NB4 (cell line): ENCODE measurements at places on chromosomes 16 and 17.

DNA sequence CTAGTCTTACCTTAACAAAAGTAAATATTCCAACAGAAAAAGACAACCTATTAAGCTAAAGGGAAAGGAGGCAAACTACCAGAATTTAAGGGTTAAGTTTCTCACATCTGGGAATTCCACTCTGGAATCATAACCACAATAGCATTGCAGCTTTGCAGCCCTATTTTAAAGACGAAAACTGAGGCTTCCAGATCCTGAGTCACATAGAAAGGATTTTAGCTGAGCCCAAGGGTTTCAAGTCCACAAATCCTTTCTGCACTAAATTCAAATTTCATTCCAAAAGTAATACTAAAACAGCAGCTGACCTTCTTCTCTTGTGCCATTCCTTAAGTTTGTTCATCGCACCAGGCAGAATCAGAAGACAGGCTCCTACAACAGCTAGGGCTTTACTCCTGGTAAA is 17.8 kb downstream of the XYLT1 start:
- no peak for DNase-seq

DNA sequence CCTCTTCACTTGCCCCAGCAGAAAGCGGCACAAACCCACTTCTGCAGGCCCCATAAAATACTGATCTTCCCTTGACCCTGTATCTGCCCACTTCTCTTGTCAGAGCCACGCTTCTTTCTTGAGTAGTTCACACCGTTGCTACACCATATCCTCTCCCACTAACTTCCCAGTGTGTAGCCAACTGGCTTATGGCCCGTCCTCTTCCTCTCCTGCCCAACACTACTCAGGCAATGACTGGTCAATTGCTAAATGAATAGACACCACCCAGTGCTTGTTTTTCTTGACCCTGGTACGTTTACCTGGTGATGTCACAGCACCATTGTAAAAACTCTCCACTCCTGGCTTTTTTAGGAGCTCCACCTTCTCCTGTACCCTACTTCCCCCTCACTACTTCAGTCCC is 86.9 kb downstream of the NDEL1 start:
- DNase-seq, result no peak

GRCh38 chr16:16815641-16816040 is 436.7 kb downstream of the NPIPA7 start:
- DNase-seq, result no peak

GRCh38 chr17:15245054-15245453 is 20.1 kb downstream of the PMP22 start:
- no peak for DNase-seq

DNA sequence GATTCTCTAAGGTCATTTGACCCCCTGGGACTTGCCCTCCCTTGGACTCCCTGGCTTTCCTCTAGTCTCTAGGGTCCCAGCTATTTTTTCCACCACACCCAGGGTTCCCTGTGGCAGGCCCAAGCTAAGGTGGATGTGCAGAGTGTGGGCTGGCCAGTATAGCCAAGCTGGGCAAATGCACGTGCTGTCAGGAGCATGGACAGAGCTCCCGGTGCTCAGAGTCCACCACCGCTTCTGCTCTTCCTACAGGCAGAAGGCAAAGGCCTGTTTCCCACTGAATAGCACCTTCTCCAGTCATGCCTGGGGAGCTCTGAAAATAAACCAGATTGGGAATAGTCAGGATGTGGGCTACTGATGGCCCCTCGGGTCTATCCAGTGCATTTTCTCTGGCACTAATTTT is 53.3 kb downstream of the GNAO1 start:
- no peak for DNase-seq

DNA sequence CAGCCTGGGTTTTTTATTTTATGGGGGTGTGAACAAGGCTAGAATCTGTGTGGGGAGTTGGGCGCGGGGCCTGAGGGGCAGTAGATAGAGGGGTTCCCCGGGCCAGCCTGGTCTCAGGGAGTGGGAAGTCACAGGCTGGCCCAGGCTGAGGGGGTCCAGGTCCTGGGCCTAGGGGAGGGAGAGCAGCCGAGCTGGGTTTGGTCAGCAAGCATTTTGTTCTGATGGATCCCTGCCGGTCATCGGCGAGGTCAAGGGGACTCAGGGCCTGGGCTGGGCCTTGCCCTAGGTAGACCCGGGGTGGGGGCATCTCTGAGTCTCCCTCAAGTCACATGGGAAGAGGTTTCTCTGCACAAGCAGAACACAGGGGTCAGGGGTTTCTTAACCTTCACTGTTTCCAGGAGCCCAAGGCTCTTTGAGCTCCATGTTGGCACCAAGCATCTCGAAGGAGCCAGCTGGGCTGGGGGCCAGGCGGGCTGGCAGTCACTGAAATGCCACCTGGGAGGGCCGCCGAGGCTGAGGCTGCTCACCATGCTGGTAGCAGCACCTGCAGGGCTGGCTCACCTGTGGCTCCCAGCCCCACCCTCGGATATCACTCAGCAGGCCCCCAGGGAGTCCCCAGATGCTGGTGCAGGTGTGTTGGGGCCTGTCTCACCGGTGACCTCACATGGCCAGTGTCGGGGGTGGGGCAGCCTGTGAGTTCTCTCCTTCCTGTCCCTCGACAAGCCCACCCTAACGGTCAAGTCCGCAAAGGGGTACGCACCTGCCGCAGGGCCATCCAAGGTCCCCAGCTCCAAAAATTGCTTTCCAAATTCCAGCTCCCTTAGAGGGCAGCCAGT is 41.0 kb downstream of the SLC7A5 start:
- DNase-seq, result no peak

GRCh38 chr17:7839876-7840261 is 5.9 kb downstream of the KDM6B start:
- peak; percentile 17 for DNase-seq

DNA sequence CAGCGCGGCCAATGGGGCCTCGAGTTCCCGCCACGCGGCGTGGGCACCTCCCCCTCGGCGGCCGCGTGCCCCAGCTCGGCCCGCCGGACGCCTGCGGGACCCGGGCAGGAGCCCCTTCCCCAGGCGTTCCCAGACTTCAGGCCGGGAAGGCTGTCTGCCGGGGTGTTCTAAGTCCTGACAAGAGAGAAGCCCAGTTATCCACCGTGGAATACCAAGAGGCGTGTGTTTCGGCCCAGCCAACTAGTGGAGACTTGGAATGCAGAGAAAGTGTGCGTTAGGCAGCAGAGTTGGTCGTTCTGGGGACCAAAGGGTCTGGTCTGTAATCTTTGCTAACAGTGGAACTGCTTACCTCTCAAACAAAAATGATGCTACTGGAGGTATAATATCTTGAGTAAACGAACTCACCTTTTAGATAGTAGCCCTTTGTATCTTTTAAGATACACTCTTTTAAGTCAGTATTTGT is 251 bp upstream of the HSF5 start:
- DNase-seq, result no peak
